ENCODE measurements at places on chromosomes 5 and 9.

DNA sequence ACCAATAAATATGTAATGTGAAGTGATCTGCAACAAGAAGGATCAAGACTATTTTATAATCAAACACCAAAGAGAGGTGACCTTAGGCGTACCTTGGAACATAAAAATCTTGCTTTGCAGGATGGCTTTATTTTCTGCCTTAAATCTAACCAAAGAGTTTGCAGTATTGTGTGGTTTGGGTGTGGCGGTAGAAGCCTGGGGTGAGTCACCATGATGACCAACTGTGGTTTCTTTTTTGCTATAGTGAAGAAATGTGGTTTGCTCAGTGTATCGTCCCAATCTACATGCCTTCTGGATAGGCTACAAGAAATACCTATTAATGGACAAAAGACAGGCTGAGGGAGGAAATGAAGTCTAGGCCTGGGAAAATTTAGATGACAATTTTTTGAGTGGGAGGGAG, 5.1 kb upstream of the CAST start:
- no peak for DNase-seq

- DNase-seq: no peak
These were observed 18.1 kb upstream of the PSAT1 start for GRCh38 chr9:78278801-78279200.

GRCh38 chr5:56317923-56318561, 84.9 kb upstream of the ANKRD55 start:
- DNase-seq: no peak

DNA sequence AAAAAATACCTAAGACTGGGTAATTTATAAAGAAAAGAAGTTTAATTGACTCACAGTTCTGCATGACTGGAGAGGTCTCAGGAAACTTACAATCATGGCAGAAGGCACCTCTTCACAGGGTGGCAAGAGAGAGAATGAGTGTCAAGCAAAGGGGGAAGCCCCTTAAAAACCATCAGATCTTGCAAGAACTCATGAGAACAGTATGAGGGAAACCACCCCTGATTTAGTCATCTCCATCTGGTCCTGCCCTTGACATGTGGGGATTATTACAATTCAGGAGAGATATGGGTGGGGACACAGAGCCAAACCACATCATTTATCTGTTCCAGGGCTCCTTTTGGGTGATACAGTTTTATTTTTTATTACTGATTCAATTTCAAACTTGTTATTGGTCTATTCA, 23.2 kb upstream of the ADAMTS16 start:
- DNase-seq: no peak

GRCh38 chr5:157744051-157745011, 819 bp downstream of the LSM11 start:
- no peak for DNase-seq

GRCh38 chr5:34582371-34582770, 73.8 kb upstream of the RAI14 start:
- no peak for DNase-seq

GRCh38 chr9:111094958-111095357, 56.7 kb upstream of the LPAR1 start:
- DNase-seq: no peak

DNA sequence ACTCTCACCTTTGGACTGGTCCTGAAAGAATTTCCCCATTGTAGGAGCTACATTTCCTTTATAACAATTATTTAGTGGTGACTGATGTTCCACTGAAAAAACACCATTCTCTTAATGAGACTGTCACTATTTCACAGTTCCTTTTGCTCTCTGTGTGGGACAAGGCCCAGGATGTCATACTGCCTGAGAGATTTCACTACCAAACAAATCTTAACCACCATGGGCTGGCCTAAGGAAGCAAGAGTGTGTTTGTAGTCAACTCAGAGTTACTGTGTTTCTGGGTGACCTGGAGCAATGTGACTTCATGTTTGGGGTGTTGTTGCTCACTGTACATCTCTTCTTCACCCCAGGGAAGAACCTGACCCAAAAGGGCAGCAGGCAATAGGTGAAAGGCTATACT, 50.1 kb upstream of the ZNF608 start:
- DNase-seq: no peak

DNA sequence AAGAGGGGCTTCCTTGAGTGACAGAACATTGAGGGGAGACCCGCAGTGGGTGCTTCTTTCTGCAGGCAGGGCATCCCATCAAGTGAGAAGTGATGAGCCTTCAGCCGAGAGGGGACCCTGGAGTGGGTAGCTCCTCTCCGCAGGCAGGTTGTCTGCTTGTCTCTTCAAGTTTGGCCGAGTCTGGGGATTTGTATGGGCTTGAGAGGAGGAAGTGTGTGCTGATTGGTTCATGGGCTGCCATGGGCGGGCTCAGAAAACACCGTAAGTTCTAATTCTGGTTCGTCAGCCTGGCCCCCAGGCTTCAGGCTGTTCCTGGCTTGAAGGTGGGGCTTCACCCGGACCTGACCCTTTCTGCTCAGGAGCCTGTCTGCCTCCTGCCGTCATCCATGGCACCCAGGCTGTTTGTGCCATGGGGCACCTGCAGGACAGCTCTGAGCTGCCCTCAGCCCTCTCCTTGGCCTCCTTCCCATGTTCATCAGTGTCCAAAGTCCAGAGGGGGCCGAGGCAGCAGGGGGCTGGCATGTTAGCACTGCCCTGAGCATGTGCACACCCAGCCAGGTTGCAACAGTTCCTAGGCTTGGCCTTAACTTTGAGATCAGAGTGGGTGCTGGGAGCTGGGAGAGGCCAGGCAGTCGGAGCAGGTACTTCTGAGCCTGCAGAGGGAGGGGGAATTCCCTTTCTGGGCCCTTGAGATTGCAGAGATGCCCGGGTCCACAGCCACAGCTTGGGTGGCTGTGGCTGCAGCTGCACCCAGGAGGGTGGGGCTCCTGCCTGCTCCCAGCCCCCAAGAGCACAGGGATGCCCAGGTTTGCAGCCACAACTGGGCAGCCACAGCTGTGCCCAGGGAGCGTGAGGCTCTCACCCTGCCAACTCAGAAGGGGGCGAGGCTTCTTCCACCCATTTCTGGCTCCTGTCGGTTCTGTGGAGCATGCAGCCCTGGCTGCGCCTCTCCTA, 13.5 kb upstream of the DHFR start:
- DNase-seq: no peak

DNA sequence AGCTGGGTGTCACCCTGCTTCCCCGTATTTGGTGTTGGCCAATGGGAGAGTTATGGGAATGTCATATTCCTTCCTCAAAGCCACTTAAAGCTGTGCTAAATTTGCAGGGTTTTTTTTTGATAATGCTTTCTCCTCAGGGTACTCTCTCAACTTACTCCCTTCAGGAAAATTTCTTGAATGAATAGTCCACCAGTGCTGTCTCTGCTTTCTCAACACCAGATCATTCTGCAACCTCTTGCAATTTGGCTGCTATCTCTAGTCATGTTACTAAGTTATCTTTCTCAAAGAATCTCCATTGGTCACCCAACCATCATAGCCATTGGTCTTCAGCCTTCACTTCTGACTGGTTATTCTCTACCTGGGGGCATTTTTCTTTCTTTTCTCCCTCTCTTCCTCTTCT, 13.4 kb upstream of the TNFAIP8 start:
- DNase-seq: no peak
